Activated T-cell treated with anti-CD3 and anti-CD28 coated beads, Interleukin-2, amount 50 U/mL, for 4 hours (primary cell): ENCODE measurements at places on chromosomes 6 and 20.

DNA sequence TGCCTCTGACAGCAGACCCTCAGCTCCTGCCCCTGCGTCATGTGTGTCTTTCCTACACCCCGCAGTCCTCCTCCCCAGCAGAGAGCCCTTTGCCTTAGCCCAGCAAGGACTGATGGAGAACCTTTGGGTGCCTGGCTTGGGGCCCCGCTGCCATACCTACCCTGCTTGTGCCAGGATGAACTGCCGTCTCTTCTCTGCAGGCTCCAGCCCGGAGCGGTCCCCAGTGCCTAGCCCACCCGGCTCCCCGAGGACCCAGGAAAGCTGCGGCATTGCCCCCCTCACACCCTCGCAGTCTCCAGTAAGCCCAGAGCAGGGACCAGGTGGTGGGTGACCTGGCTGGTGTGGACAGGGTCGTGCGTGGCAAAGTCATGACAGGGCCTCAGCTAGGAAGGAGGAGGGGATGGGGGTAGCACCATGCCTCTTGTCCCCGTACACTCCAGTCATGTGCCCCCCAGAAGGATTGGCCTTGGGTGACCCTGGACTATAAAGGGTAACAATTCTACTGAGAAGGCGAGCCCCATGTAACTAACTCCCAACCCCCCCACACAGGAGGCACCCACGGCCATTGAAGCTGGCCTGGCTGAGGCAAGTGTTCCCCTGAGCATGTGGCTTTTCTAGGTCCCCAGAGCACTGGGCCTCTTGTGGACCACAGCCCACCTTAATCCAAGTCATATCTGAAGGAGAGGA, 8.3 kb downstream of the HSPA12B start:
- DNase-seq, result no peak

GRCh38 chr6:148440016-148440415, 97.4 kb downstream of the SASH1 start:
- DNase-seq, result no peak

DNA sequence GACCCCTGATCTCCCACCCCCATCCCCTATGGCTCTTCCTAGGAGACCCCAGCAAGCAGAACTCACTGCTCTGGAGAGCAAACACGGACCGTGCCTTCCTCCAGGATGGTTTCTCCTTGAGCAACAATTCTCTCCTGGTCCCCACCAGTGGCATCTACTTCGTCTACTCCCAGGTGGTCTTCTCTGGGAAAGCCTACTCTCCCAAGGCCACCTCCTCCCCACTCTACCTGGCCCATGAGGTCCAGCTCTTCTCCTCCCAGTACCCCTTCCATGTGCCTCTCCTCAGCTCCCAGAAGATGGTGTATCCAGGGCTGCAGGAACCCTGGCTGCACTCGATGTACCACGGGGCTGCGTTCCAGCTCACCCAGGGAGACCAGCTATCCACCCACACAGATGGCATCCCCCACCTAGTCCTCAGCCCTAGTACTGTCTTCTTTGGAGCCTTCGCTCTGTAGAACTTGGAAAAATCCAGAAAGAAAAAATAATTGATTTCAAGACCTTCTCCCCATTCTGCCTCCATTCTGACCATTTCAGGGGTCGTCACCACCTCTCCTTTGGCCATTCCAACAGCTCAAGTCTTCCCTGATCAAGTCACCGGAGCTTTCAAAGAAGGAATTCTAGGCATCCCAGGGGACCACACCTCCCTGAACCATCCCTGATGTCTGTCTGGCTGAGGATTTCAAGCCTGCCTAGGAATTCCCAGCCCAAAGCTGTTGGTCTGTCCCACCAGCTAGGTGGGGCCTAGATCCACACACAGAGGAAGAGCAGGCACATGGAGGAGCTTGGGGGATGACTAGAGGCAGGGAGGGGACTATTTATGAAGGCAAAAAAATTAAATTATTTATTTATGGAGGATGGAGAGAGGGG, 1.4 kb downstream of the LTA start:
- DNase-seq, result no peak

DNA sequence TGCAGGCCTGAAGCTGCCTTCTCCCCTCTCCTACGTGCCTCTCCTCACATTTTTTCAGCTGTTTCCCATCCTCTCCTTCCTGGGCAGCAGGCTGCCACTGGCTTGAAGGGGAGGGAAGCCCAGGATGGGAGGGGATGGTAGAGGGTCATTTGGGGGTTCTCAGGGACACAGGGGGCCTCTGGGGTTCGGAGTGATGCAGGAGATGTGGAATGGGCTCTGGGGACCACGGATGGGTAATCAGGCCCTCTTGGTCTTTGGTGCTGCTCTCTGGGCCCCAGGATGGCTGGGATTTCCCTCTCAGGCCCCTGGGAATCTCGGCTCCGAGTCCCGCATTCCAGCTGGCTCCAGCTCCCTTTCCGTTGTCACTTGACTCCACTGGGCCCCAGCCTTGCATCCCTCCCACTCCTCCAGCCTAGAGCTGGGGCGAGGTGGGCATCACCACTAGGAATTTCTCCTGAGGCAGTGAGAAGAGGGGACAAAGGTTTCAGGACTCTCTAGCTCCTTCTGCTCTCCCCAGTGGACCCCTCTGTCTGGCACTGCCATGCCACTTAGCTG, 2.0 kb upstream of the DDR1 start:
- DNase-seq, result no peak

DNA sequence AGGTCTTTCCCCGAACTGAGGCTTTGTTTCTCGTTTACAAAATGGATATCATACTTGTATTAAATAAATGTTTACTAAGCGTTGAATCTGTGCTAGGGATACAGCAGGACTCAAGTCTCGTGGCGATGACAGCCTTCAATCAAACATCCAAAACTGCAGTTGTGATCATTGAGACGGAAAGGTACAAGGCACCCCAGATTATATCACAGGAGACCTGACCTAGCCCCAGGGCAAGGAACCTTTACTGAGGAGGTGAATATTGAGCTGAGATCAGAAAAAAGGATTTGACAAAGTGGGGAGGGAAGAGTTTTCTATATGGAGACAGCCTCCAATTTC, 476 bp downstream of the AAR2 start:
- DNase-seq, result no peak

DNA sequence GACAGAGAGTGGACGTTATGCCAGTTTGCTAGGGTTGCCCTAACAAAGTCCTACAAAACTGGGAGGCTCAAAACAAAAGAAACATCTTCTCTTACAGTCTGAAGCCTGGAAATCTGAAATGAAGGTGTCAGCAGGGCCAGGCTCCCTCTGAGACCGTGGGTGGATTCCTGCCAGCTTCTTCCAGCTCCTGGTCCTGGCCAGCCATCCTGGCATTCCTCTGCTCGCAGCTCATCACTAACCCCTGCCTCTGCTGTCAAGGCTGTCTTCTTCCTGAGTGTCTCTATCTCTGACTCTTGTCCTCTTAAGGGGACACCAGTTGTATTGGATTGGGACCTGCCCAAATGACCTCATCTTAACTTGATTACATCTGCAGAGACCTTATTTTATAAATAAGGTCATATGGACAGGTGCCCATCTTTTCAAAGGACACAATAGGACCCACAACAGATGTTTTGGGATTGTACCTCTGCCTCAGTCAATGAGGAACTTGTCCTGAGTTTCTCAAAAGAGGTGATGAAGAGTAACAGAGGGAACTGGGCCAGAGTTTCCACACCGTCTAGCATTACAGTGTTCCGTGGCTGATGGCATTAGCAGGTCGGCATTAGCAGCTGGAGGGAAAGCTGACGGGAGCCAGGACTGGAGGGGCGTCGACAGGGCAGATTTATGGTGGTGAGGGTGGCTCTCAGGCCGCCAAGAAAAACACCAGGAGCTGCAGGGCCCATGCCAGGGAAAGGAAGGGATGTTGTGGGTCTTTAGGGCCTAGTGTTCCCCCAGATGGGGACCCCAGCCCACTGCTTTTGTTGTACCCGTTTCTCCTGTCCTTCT, 157.3 kb downstream of the TBXT start:
- no peak for DNase-seq

DNA sequence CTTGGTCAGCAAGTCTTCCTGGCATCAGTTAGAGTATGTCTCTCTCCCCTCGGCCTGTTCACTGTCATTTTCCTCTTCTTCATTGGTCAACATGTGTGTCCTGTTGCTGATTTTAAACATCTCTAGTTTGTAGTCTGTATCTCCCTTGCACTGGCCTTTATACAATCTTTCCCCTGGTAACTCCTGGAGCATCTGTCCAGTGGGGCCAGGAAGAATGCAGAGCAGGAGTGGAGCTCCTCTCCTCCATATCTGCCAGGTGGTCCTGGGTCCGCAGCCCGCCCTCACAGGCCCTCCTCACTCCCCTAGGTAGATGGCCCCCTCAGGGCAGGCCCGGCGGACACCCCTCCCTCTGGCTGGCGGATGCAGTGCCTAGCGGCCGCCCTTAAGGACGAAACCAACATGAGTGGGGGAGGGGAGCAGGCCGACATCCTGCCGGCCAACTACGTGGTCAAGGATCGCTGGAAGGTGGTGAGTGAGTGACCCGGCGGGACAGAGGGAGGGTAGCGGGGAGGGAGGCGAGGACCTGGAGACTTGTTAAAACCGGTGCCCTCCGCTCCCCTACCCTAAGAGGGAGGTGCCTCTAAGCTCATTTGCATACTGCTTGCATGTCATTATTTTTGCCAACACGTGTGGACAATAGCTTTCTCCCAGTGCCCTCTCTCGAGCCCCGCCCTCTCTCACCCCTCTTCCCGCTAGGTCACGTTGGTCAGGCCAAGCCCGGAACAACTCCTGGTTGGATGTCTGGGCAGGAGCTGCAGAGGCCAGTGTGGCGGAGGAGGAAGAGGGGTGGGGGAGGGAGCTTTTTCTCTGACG, 3.2 kb downstream of the TTBK1 start:
- no peak for DNase-seq
